Lung (tissue), 17 donors: ENCODE measurements at places on chromosomes 2 and 18. TPM values are rescaled to one million over a fixed set of nuclear protein-coding genes. Genes with fewer than 3 reads are reported as not detected.

- no peaks in the 10 kb centered on the region for H3K4me1 ChIP-seq
- no peak for DNase-seq
- no peak overlapping the region for H3K27ac ChIP-seq
- no peak overlapping the region for H3K4me3 ChIP-seq
- no peaks in the 10 kb centered on the region for H3K36me3 ChIP-seq
- H3K27me3 ChIP-seq, result no peaks in the 10 kb centered on the region
Measured at GRCh38 chr2:70565039-70565731, 11.6 kb upstream of the TGFA start.

Gene HPCAL1
- total RNA-seq, result 122 TPM

Gene SERPINB4
- 0.34 TPM for total RNA-seq

GRCh38 chr18:37107748-37108522, 279.0 kb downstream of the KIAA1328 start:
- no peaks in the 10 kb centered on the region for H3K36me3 ChIP-seq
- no peak for DNase-seq
- no peaks in the 10 kb centered on the region for H3K4me1 ChIP-seq
- H3K27me3 ChIP-seq, result no peaks in the 10 kb centered on the region

Gene VPS54
- 18.2 TPM for total RNA-seq

Gene PTRHD1
- total RNA-seq, result 32.5 TPM

DNA sequence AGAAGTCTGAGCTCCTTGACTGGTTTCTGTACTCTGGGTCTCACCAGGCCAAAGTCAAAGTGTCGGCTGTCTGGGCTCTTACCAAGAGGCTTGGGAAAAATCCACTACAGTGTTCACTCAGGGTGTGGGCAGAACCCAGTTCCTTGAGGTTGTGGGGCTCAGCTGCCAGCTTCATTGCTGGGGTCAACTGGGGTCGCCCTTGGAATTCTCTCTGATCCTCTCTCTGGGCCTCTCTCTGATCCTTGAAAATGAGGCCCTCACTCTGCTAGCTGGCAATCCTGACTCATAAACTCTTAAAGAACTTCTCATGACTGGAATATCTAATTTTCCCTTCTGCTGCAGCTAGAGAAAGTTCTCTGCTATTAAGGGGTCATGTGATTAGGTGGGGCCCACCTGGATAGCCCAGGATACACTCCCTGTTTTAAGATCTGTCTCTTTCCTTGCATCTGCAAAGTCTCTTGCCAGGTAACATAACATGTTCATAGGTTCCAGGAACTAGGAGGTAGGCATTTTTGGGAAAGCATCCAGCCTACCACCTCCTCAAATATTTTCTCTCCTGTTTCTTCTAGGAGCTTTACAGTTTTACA, 66.3 kb downstream of the SP110 start:
- no peak overlapping the region for H3K4me3 ChIP-seq
- no peaks in the 10 kb centered on the region for H3K4me1 ChIP-seq
- no peaks in the 10 kb centered on the region for H3K36me3 ChIP-seq
- no peak overlapping the region for H3K27ac ChIP-seq

DNA sequence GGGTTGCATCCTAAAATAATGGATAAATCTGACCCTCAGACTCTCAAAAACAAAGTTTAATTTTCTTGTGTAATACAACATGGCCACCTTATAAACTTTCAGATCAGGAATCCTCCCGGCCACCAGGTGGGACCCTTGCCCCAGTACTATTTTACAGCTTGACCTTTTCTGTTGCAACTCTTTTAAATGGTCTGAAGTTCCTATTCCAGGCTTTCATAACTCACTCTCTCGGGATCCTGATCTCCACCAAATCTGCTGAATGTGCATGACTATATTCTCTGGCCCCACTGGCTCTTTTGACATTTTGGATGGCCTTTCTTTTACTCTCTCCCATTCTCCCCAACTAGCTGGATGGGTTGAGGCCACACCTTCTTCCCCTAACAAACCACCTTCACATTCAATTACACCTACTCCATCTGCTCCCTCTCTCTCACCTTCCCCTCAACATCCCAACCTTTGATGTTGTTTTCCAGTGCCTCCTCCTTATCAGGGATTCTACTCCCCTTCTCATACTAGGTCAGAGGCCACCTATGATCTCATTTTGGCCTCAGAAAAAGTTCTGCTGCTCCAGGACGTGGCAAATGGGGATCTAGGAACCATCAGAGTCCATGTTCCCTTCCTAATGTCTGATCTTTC, 70.8 kb downstream of the SESTD1 start:
- H3K27me3 ChIP-seq, result no peaks in the 10 kb centered on the region
- no peak overlapping the region for H3K4me3 ChIP-seq
- H3K4me1 ChIP-seq, result no peaks in the 10 kb centered on the region
- no peak for DNase-seq

DNA sequence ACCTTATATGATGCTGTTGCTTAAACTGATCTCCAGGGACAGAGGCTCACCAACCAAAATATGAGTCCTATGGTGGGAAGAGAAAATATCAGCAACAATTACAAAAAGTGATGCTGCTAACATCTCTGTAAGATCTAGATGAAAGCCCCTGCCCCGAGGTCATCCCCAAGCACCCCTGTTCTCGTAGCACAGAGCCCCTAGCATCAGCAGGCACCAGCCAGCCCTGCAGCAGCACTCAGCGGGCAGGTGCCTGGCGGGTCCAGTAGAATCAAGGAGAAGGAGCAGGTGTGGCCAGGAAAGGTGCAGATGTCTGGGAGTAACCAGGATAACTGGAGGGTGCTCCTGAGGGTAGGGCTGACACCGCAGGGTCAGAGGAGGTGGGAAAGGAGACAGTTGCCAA, 474.2 kb upstream of the MYT1L start:
- no peaks in the 10 kb centered on the region for H3K27me3 ChIP-seq
- H3K36me3 ChIP-seq, result no peaks in the 10 kb centered on the region
- no peaks in the 10 kb centered on the region for H3K4me1 ChIP-seq

Gene WDR54
- total RNA-seq, result 42.3 TPM

Gene NEU2
- total RNA-seq, result not detected

Gene TWIST2
- 10.8 TPM for total RNA-seq

Gene CAVIN2
- total RNA-seq, result 141 TPM
